Esophagus mucosa (tissue), 1 donor: ENCODE measurements at places on chromosomes 2 and 18. TPM values are rescaled to one million over a fixed set of nuclear protein-coding genes. Genes with fewer than 3 reads are reported as not detected.

GRCh38 chr18:51660188-51660715 is 462.8 kb upstream of the MEX3C start:
- ATAC-seq, result no peak

- ATAC-seq, result no peak
Measured at GRCh38 chr2:176747928-176748327, 464.7 kb upstream of the HNRNPA3 start.

DNA sequence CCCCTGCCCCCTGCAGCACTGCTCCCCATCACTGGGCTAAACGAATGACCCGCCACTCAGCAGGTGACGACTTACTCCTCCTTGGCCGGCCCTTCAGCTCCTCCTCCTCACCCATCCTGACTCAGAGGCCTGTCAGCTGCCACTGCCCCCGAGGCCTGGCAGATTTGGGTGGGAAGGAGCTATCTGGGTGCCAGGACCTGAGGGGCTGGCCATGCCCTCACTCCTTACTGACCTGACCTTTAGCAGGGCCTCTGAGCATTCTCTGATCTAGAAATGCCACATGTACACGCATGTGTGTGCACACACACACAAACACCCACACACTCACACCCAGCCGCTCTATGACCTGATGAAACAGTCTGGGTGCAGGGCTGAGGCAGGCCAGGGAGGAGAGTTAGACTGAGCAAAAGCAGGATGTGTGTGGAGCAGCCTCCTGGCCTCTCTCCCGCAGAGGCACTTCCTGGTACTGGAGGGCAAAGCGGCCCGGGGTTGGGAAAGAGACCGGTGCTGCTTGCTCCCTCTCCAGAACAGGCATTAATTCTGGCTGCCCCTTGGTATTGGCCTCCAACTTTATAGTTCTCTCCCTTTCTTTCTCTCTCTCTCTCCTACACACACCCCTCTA is 68.0 kb downstream of the ZFP36L2 start:
- peak; percentile 79 for ATAC-seq

UGT1A4 gene
- total RNA-seq, result 0.80 TPM

DNA sequence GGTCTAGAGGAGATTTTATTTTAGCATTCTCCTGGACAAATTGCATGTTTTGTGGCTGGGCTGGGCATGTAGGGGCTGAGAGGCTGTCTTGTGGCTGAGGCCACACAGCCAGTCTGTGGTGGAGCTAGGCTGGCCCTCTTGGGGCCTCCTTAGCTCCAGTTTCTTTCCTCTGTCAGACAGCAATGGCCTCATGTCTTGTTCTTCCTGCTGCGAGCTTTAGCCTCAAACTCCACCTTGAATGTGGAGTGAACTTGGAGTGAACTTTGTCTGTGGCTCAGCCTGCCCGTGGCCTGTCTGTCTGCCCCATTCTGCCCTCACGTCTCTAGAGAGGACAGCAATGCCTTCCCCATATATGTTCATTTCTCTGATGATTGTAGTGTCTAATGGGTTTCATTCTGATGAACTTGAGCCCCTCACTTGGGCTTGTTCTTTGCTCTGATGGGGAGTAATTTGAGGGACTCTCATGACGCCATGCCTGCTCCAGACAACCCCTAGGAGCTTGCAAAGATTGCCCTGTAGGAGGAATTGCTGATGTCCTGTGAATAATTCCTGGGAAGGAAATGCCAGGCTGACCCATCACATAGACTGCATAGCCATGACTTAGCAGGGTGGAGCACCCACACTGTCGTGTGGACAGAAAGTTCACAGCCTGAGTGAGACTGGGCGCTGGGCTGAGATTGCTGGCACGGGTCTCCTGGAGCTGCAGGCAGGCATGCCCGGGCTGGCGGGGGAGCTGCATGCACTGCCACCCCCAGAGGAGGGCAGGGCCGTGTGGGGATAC is 42.6 kb downstream of the ASAP2 start:
- ATAC-seq, result peak; percentile 65

- ATAC-seq, result no peak
Measured at GRCh38 chr2:73855526-73855925, 26.8 kb downstream of the STAMBP start.

LYPD1 gene
- total RNA-seq, result 1.6 TPM

- no peak for ATAC-seq
Measured at GRCh38 chr2:6824962-6825361, 40.7 kb downstream of the CMPK2 start.

ABI2 gene
- total RNA-seq, result 13.7 TPM

- no peak for ATAC-seq
Measured at GRCh38 chr18:55079481-55080355, 120.5 kb upstream of the CCDC68 start.

GRCh38 chr18:58666176-58666575 is 5.1 kb upstream of the MALT1 start:
- ATAC-seq, result no peak

REG1B gene
- total RNA-seq, result not detected

C2orf66 gene
- not detected for total RNA-seq

- peak; percentile 89 for ATAC-seq
Measured at GRCh38 chr2:25814681-25815080, 63.6 kb downstream of the ASXL2 start.

GRCh38 chr18:33210575-33211189 is 229.8 kb downstream of the CCDC178 start:
- no peak for ATAC-seq

IHH gene
- total RNA-seq, result 0.08 TPM

SERPINB10 gene
- total RNA-seq, result 0.36 TPM

GRCh38 chr2:218501665-218502064 is 66.5 kb downstream of the USP37 start:
- no peak for ATAC-seq

GRCh38 chr2:26327291-26328272 is 18.4 kb upstream of the SELENOI start:
- no peak for ATAC-seq

DNA sequence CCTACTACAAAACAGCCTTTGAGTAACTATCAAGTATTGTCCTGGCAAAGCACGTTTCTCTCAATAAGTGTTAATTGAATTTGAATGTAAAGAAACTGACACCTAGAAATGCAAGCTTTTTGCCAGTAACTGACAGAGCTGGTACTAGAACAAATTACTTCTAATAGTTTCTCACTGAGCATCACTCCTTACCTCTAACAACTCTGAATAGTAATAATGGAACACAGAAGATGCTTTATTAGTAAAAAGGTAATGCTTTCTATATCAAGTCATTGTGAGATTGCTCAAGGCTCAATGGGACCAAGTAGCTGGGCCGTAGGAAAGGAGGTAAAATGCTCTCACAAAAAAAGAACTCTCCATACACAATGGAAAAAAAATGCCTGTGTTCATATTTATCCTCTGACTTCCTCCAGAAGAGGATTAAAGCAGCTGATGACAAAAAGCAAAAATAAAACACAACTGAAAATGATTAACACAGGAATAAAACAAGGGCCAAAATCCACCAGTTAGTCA is 11.8 kb downstream of the RASGRP3 start:
- no peak for ATAC-seq

DNA sequence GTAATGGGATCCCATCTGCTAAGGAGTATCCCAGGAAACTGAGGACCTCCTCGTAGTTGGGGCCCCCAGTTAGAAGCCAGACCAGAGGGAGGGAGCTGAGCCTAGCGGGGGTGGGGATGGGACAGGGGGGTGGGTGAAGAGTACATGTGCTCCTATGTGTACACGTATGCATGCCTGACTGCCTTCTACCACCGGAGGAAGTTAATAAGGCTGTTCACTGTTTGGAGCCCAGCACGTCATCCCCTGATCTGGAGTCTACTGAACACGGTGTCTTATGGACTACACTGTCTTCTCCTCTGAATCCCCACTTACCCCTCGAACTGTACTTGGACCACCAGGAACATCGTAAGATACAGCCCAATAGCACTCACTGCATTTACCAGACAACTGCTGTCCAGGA is 68.5 kb downstream of the SFXN5 start:
- ATAC-seq, result no peak

- no peak for ATAC-seq
Measured at GRCh38 chr18:73670039-73670438, 477.6 kb downstream of the FBXO15 start.

GALNT3 gene
- total RNA-seq, result 40.0 TPM

DNA sequence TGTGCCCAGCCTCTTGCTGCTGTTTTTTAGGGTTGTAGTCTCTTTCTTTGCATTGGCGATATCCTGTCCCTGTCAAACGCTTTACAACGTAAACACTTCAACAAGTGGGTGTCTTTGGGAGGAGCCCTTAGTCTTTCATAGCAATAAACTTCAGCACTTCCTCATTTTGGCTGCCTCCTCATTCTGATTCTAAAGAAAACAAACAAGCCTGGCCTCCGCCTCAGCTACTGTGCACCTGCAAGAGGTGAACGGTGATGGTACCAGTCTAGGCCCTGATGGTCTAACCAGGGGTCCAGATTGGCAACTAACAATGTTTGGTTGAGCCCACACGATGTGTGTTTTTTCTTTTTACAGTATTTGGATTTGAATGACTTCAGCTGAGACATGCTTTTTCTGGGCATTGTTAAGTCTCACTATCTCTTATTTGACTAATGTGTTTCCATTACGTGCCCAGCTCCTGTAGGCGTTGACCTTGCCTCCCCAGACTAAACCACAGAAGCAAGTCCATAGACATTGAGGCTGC is 53.2 kb upstream of the CUL3 start:
- ATAC-seq, result peak; percentile 33

GRCh38 chr2:140539242-140539875 is 1591.5 kb downstream of the LRP1B start:
- ATAC-seq, result no peak

SLC11A1 gene
- total RNA-seq, result 3.5 TPM

GCG gene
- not detected for total RNA-seq

PLCL1 gene
- total RNA-seq, result 0.20 TPM

DNA sequence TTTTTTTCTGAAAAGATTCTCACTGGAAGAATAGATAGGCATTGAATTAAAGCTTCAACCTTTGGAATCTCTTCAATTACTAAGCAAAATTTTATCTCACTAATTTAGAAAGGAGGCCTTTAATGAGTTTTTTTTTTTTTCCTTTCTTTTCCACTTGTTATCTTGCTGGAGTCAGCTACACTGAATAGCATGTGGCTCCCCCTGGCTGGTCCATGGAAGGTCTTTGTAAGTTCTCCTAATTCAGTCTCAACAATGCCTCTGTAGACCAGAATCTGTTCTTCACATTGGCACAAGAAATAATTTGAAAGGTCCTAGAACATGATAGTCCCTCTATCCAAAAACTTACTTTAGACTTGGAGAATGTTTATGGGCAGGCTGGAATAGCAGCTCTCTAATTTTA is 24.2 kb upstream of the SCN1A start:
- ATAC-seq, result no peak

DNA sequence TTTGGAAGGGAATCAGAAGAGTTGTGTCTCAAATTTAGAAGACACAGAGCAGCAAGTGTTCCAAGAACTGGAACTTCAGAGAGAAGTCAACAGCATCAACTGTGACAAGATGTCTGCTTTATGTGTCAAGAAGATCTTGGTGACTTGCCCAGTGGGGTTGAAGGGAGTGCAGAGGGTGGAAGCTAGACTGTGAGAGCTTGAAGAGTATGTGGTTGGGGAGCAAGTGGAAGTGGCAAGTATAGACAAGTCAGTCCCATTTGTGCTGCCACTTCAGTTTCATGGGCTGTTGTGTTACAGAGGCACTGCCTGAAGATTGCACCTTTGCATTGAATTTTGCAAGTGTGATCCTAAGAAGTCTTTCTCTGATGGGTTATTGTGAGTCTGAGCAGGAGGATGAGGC is 68.7 kb upstream of the MC2R start:
- ATAC-seq, result no peak

DNA sequence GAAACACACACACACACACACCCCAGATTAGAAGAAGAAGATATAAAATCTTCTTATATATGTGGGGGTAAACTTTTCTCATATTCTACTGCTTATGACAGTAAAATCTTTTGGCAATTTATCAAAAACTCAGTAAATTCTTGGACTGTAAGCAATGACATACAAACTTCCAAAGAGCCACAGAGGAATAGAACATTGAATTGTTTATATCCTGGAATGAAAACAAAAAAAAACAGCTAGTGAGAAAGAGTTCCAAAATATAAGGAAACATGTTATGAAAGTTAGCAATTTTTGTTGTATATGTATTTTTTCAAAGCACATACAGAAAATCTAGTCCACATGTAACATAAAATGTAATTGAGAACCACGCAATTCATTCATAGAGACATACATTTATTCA is 764.9 kb downstream of the DSC3 start:
- ATAC-seq, result no peak

INHA gene
- total RNA-seq, result 0.28 TPM

- no peak for ATAC-seq
Measured at GRCh38 chr2:241909769-241910168, 40.2 kb downstream of the RTP5 start.

GRCh38 chr2:150607390-150607811 is 119.9 kb upstream of the RND3 start:
- no peak for ATAC-seq

DNA sequence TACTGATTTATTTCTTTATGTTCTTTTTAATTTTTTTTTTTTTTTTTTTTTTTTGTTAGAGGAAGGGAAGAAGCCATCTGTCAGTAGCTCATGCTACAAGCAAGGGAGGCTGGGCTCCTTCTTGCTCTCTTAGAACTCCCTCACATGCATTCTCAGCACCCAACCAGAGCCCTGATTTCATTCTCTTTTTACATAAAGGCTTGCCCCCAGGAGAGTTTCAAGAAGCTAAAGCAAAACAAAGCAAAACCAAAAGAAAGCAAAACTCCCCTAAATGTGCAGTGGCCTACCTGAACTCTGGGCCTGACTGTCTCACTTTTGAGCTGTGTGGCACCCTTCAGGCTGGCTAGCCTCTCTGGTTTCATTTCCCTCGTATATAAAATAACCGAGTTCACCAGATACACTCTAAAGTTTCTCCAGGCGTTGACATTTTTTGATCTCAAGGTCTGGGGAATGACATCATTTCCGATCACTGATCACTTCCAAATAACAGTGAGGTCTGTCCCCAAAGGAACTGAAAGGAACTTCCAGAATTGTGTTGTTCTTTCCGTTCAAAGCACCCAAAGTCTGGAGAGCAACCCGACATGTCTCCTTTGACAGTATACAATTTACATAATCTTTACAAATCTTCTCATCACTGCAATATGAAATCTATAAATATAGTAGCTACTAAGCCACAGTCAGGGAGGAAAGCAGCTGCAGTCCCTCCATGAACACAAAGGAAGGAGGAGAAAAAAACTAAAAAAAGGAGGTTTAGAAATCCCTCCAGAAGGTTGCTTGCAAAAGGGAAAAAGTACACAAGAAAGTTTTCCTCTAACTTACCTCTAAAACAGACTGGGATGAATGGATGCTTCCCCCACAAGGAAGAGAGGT is 145.6 kb upstream of the NCK2 start:
- no peak for ATAC-seq

- peak; percentile 58 for ATAC-seq
Measured at GRCh38 chr2:69082430-69082997, 69.5 kb downstream of the ANTXR1 start.

GRCh38 chr18:47701134-47701533 is 229.3 kb downstream of the SMAD2 start:
- ATAC-seq, result no peak

GRCh38 chr2:54772110-54772509 is 48.6 kb downstream of the EML6 start:
- ATAC-seq, result peak; percentile 80

C2orf80 gene
- not detected for total RNA-seq

CRYGD gene
- total RNA-seq, result not detected

PASK gene
- total RNA-seq, result 12.2 TPM

GRCh38 chr2:20049637-20050036 is 1.8 kb downstream of the LAPTM4A start:
- no peak for ATAC-seq

ZNF512 gene
- 9.2 TPM for total RNA-seq

NFATC1 gene
- total RNA-seq, result 1.8 TPM

ARHGAP28 gene
- total RNA-seq, result 2.4 TPM
